ENCODE measurements at places on chromosomes 2 and 18. TPM values are rescaled to one million over a fixed set of nuclear protein-coding genes. Genes with fewer than 3 reads are reported as not detected.

Gene ERFE
- 0.09 TPM for total RNA-seq

Gene SH2D6
- 0.07 TPM for total RNA-seq

Gene OXER1
- total RNA-seq: 0.88 TPM

Gene GALNT5
- total RNA-seq: 0.03 TPM

Gene CD28
- total RNA-seq: not detected

DNA sequence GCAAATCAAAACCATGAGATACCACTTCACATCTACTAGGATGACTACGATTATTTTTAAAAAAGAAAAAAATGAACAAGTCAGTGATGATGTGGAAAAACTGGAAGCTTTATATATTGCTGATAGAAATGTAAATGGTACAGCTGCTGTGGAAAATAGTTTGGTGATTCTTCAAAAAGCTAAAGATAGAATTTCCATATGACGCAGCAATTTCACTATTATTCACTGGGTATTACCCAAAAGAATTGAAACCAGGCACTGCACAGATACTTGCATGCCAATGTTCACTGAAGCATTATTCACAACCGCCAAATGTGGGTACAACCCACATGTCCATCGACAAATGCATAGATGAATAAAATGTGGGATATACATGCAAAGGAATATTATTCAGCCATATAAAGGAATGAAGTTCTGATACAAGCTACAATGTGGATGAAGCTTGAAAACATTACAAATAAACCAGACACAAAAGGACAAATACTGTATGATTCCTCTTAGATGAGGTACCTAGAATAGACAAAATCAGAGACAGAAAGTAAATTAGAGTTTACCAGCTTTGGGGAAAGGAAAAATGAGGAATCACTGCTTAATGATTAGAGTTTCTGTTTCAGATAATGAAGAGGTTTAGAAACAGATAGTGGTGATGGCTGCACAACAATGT, 11.1 kb downstream of the RTTN start:
- DNase-seq: no peak
- H3K36me3 ChIP-seq: peaks cover 11% of the 10 kb centered on the region
- no peak overlapping the region for H3K4me3 ChIP-seq
- H3K4me1 ChIP-seq: no peaks in the 10 kb centered on the region
- no peaks in the 10 kb centered on the region for H3K27me3 ChIP-seq

DNA sequence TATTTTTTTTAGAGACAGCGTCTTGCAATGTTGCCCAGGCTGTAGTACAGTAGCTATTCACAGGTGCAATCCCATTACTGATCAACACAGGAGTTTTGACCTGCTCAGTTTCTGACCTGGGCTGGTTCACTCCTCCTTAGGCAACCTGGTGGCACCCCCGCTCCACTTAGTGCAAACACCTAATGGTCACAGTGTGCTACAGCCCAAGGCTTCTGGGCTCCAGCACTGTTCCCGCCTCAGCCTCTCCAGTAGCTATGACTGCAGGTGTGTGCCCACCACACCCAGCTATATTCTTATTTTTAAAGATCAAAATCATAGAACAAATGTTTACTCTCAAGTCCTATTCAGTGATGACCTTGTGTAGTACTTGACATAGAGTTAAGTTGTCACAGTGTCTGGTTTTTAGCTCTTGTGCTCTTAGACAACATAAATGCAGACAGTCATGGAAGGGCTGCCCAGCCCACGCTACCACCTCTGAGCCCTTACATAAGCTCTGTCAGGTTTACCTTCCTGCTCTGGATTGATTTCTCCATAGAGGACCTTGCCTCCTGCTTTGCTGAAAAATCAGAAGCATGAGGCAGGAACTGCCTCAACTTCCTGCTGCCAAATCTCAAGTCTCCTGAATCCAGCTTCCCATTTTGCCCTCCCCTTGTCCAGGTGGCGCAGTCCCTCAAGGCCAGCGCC, 82.2 kb upstream of the SLC1A4 start:
- peaks cover 17% of the 10 kb centered on the region for H3K4me1 ChIP-seq
- H3K4me3 ChIP-seq: no peak overlapping the region
- H3K27me3 ChIP-seq: no peaks in the 10 kb centered on the region
- DNase-seq: no peak
- H3K36me3 ChIP-seq: no peaks in the 10 kb centered on the region

DNA sequence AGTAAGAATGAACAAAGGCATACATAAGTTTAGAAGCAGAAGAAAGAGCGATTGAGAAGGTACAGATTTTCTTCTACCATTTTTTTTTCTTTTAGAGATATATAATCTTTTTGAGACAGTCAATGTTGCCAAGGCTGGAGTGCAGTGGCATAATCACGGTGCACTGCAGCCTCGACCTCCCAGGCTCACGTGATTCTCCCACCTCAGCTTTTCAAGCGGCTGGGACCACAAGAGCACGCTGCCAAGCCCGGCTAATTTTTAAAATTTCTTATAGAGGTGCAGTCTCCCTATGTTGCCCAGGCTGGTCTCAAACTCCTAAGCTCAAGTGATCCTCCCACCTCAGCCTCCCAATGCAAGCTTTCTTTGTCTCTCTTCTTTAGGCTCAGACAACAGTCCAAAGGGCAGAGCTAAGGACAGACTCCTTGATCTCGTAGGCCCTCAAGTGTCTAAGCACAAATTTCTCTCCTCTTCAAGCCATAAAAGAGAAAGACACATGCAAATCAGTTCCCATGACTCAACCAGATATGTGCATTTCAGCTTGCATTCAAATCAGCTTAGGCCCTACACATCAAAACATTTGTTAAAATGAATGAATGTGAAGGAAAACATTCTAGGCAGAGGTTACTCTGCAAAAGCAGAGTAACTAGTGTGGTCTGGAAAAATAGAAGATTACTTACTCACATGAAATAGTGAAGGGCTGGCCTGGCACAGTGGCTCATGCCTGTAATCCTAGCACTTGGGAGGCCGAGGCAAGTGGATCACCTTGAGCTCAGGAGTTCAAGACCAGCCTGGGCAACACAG, 18.0 kb downstream of the ITSN2 start:
- no peaks in the 10 kb centered on the region for H3K27me3 ChIP-seq
- no peak overlapping the region for H3K27ac ChIP-seq
- H3K4me1 ChIP-seq: no peaks in the 10 kb centered on the region
- no peaks in the 10 kb centered on the region for H3K36me3 ChIP-seq
- no peak for DNase-seq

DNA sequence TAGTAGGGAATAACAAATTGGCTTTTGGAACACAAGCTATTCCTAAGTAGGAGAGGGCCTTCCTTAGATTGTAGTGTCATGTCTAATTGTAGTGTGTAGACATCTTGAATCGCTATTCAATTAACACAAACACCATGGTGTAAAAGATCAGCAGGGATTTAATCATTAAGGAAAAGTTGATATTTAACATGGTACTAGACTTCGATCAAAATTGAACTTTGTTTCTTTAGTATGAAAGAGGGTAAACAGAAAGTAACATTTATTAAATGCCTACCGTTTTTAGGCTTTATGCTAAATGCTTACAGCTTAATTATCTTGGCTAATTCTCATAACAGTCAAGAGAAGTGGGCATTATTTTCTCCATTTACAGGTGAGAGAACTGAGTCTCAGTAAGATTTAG, 37.5 kb upstream of the FIGN start:
- no peak overlapping the region for H3K27ac ChIP-seq
- H3K4me1 ChIP-seq: no peaks in the 10 kb centered on the region
- H3K4me3 ChIP-seq: no peak overlapping the region
- no peaks in the 10 kb centered on the region for H3K27me3 ChIP-seq
- DNase-seq: no peak

DNA sequence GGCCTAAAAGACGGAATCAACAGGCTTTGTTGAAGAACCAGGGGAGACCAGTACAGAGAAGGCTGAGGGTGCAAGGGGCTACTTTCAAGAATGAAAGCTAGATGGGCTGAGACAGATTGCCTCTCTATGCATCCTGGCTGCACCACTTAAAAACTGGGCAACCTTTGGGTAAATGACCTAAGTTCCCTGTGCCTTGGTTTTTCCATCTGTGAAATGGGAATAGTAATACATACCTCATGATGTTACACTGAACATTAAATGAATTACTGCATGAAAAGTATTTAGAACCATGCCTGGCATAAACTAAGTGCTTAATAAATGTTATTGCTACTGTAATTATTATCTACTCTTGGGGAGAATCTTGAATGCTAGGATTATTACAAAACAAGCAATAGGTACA, 106.5 kb downstream of the PRKCE start:
- no peaks in the 10 kb centered on the region for H3K36me3 ChIP-seq
- H3K27me3 ChIP-seq: no peaks in the 10 kb centered on the region
- H3K4me3 ChIP-seq: no peak overlapping the region
- peaks cover 20% of the 10 kb centered on the region for H3K4me1 ChIP-seq
- no peak overlapping the region for H3K27ac ChIP-seq

GRCh38 chr2:39470580-39470979, 33.5 kb upstream of the MAP4K3 start:
- no peak overlapping the region for H3K27ac ChIP-seq
- peaks cover 19% of the 10 kb centered on the region for H3K4me1 ChIP-seq
- no peak overlapping the region for H3K4me3 ChIP-seq
- no peaks in the 10 kb centered on the region for H3K27me3 ChIP-seq
- no peak for DNase-seq
- H3K36me3 ChIP-seq: no peaks in the 10 kb centered on the region

- no peak overlapping the region for H3K27ac ChIP-seq
- no peak overlapping the region for H3K4me3 ChIP-seq
- H3K36me3 ChIP-seq: no peaks in the 10 kb centered on the region
- no peaks in the 10 kb centered on the region for H3K27me3 ChIP-seq
- no peaks in the 10 kb centered on the region for H3K4me1 ChIP-seq
Measured at GRCh38 chr2:159461076-159461475, 155.3 kb downstream of the BAZ2B start.

- no peaks in the 10 kb centered on the region for H3K27me3 ChIP-seq
- no peak for DNase-seq
- H3K36me3 ChIP-seq: no peaks in the 10 kb centered on the region
- H3K4me3 ChIP-seq: no peak overlapping the region
- peaks cover 18% of the 10 kb centered on the region for H3K4me1 ChIP-seq
Measured at GRCh38 chr2:234548695-234549420, 52.0 kb upstream of the ARL4C start.

- H3K4me3 ChIP-seq: no peak overlapping the region
- H3K36me3 ChIP-seq: no peaks in the 10 kb centered on the region
- H3K27ac ChIP-seq: peak overlapping the region; percentile 14
- H3K27me3 ChIP-seq: no peaks in the 10 kb centered on the region
- H3K4me1 ChIP-seq: peaks cover 32% of the 10 kb centered on the region
- DNase-seq: no peak
Measured at GRCh38 chr2:205483095-205483494, 199.2 kb upstream of the NRP2 start.

DNA sequence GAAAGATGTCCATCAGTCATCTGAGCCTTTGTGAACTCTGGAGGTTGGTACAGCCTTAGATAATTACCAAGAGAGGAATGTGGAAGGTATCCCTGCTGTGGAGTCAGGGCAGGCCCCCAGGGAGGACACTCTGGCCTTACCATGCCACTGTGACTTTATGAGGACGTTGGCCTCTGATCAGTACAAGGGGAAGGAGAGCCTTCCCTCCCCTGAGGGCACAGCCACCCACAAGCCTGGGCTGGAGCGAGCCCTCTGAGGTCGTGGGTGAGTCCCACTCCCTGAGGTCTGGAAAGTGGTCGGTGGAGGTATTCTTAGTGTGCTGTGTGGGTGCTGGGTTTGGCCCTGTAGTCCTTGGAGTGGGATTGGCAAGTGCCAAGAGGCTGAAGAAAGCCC, 91.6 kb downstream of the STPG4 start:
- H3K27me3 ChIP-seq: no peaks in the 10 kb centered on the region
- DNase-seq: no peak
- peaks cover 12% of the 10 kb centered on the region for H3K4me1 ChIP-seq
- no peak overlapping the region for H3K4me3 ChIP-seq
- H3K27ac ChIP-seq: no peak overlapping the region
- no peaks in the 10 kb centered on the region for H3K36me3 ChIP-seq

DNA sequence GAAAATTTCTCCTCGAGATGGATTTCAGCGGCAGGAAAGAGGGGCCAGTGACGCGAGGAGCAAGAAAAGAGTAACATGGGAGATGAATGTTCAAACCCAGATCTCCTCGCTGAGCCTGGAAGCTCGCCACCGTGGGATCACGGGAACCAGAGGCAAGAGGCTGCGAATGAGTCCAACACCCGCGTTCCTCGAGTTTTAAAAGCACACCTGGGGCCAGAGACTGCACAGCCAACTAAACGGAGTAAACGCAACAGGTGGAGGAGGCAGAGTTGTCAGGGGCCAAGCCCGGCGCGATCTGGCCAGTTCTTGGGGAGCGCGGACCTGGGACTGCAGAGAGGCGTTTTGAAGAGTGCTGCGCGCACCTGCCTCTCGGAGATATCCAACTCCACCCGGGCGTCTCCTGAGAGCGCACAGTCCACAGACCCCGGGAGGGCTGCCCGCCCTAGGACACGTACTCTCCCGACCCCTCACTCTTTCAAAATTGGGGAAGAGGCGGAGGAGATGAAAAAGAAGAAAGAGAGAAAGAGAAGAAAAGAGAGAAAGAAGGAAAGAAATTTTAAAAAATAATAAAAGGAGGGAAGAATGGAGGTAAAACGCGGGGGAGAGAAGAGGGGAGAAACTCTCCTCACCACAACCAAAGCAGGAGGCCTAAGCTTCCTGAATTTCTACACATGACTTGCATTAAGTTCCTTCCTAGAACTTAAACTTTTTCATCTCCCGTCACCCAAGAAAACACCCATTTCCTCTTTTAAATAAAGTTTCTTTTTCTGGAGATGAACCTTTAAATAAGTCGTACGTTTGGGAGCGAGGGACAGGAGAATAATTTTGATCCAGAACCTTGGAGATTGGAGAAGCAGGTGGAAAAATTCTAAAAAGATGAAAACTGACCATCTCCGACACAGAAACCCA, 5.3 kb upstream of the PAX3 start:
- H3K4me3 ChIP-seq: no peak overlapping the region
- peak; percentile 62 for DNase-seq
- H3K27ac ChIP-seq: no peak overlapping the region

DNA sequence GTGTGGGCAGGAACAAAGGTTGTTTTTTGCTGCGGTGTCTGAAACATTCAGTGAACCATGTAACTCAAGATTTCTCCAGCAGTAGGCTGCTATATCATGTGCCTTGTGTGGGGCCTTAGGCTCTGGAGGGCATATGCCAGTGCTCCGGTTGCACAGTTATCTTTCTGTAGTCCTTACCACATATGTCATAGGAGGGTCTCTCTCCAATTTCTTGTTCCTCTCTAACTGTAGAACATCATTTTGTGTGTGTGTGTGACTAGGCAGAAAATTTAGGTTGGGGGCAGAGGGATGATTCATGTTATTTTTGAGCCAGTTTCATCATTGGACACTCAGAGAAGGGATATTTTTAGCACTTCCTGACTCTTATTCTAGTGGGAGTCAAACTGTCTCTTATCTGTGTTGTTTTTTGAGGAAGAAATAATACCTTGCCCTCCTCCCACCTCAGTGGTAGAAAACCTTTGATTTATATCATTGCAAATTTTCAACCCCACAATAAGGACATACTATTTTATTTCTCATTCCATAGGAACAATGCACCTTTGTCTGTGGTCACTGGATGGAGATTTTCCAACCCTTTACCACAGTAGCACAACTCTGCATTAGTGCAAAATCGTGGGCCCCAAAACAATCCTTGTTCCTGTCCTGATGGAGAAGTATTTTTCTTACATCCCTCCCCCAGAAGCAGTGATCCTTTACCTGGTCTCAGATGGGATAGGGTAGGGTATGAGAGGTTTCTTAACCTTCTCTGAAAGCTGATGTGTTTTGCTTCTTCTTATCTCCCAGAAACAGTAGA, 113.9 kb downstream of the CCDC74A start:
- H3K4me1 ChIP-seq: no peaks in the 10 kb centered on the region
- H3K36me3 ChIP-seq: no peaks in the 10 kb centered on the region
- H3K27me3 ChIP-seq: no peaks in the 10 kb centered on the region
- DNase-seq: no peak

Data from neural progenitor cell (in vitro differentiated cells).